Esophagus muscularis mucosa (tissue), 4 donors: ENCODE measurements at places on chromosomes 3 and 15. TPM values are rescaled to one million over a fixed set of nuclear protein-coding genes. Genes with fewer than 3 reads are reported as not detected.
A peak's percentile ranks its signal among the peaks of the same experiment; 100 is the strongest.

DNA sequence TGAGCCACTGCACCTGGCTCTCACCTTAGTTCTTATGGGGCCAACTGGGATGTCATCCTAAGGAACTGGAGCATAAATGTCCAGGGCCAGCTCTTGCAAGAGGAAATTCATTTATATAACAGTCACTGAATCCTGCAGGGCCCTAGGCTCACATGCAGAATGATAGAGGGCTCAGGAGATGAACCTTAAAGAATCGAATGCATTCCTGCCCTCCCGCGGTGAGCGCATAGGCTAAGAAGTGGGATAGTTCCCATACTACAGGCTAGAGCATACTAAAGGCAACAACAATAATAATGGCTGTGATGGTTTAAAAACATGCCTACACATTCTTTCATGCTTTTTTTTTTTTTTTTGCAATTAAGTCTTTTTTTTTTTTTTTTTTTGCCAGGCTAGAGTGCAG lies 17.1 kb upstream of the CSRNP1 start:
- no peaks in the 10 kb centered on the region for H3K27me3 ChIP-seq
- H3K27ac ChIP-seq: no peak overlapping the region
- peaks cover 11% of the 10 kb centered on the region for H3K4me1 ChIP-seq

DNA sequence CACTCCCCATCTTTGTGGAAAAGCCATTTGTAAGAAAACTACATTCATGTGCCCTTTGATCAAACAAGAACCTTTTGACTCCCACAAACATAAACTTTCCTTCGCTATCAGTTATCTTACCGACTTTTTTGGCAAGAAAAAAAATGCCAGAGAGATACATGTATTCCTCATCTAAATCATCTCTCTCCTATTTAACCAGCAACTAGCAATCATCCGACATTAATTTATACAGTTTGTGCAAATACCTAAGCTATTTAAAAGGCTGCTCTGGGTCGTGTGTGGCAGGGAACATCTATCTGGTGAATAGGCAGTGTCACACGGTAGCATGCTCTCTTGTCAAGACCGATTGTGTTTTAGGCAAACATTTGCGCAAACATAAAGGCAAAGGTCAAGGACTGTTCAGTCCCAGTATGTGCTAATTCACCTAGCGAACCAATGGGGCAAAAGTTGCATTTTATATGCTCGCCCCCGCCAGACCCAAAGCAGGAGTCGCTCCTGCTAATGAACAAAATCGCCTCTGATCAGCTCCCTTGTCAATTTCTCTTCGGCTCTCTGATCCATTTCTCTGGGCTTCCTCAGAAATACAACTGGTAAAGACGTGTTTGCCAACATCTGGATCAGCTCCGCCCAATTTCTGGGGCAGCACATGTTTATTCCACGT lies 37.7 kb downstream of the ZIC4 start:
- H3K4me3 ChIP-seq: no peak overlapping the region
- peaks cover 96% of the 10 kb centered on the region for H3K27me3 ChIP-seq
- no peaks in the 10 kb centered on the region for H3K36me3 ChIP-seq

DNA sequence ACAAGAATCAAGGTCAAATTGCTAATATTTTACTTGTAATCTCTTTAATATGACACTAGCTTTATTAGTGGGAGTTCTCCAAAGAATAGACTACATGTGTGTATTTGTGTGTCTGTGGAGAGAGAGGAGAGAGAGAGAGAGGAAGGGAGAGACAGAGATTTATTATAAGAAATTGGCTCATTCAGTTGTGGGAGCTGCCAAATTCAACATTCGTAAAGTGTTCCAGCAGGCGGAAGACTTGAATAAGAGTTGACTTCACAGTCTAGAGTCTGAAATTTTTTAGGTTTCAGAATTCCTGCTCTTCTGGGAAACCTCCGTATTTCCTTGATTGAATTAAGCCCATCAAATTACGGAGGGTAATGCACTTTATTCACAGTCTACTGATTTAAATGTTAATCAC lies 4.7 kb upstream of the CLDN1 start:
- no peak overlapping the region for H3K27ac ChIP-seq
- no peak for DNase-seq
- H3K27me3 ChIP-seq: no peaks in the 10 kb centered on the region
- no peak overlapping the region for H3K4me3 ChIP-seq

- H3K4me1 ChIP-seq: peaks cover 53% of the 10 kb centered on the region
- H3K4me3 ChIP-seq: no peak overlapping the region
- H3K36me3 ChIP-seq: no peaks in the 10 kb centered on the region
- DNase-seq: peak; percentile 42
- no peaks in the 10 kb centered on the region for H3K27me3 ChIP-seq
Observed at GRCh38 chr3:113161661-113162060, 49.7 kb upstream of the BOC start.

GRCh38 chr3:50627407-50628051 lies 10.6 kb downstream of the MAPKAPK3 start:
- no peak overlapping the region for H3K4me3 ChIP-seq
- H3K27me3 ChIP-seq: no peaks in the 10 kb centered on the region
- DNase-seq: no peak
- peaks cover 4% of the 10 kb centered on the region for H3K36me3 ChIP-seq

Gene CPNE9
- total RNA-seq: not detected

Gene EID1
- total RNA-seq: 361 TPM

Gene GOLGA8T
- total RNA-seq: not detected

Gene CCR8
- total RNA-seq: not detected
